NCI-H446 (cell line): ENCODE measurements at places on chromosomes 7 and 10.

DNA sequence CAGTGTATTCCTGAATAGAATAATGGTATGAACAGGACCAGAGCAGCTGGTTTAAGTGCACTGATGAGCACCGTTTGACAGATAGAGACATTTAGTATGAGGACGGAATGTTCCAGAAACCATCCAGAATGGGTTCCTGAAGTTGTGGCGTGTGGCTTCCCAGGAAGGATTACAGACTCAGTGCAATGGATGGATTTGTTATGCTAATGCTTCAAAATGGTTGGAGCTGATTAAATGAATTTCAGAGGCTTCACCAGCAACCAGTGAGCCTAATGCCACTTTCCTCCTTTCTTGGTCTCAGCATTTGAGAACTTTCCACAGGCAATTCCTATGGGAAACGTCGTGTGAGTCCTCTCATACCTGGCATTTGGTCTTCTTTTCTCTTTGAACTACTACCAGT lies 9.9 kb downstream of the GATA3 start:
- no peak for DNase-seq

GRCh38 chr10:4804465-4804864 lies 21.5 kb upstream of the AKR1E2 start:
- no peak for DNase-seq

DNA sequence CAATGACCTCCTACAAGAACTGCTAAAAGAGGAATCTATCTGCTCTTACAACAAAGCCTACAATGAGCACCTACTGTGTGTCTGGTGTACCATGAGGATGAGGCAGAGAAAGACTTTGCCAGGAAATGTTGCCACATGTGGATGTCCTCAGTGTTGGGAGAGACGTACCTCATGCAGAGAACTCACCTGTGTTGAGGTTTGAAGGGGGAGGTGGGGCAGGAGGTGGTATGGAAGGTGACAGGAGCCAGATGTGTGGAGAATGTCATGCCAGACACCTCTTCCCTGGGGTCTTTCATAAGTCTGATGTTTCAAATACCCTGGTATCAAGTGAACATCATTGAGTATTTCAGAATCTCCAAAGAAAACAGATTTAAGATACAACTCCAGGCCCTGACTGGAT lies 220.1 kb upstream of the RNF32 start:
- DNase-seq = no peak

DNA sequence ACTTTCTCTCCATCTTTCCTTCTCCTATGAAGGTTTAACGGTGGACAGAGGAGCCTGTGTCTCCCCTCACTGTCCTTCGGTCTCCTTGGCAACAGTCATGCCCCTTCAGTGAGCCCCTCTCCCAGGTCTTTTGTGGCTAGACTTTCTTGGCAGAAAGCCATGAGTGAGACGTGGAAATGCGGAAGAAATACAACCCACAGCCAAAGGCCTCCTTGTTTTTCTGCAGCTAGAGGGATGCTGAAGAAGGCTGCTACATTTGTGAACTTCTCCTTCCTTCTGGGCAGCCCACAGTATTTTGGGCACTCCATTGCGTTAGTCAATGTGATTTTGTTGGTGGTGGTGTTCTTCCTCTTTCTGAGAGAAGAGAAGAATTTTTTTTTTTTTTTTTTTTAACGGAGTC lies 333.7 kb upstream of the PODXL start:
- no peak for DNase-seq

GRCh38 chr7:139423091-139423490 lies 60.4 kb downstream of the KLRG2 start:
- no peak for DNase-seq

- no peak for DNase-seq
These were observed 332.1 kb downstream of the PHTF2 start for GRCh38 chr7:78130446-78131215.

DNA sequence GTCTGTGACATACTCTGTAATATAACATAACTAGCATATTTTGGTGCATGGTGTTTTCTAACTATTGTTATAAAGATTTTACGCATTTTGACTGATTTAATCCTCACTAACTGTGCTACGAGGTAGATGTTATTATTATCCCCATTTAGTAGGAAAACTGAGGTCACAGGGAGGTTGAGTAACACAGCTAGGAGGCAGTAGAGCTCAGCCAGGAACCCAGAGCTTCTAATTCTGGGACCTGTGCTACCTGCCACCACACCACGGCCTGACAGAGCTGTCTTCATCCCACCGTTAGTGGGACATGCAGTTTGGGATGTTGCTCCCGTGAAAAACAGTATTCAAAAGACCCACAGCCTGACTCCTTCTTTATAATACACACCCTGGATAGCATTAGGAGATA lies 962.5 kb downstream of the CNTNAP2 start:
- DNase-seq = no peak

DNA sequence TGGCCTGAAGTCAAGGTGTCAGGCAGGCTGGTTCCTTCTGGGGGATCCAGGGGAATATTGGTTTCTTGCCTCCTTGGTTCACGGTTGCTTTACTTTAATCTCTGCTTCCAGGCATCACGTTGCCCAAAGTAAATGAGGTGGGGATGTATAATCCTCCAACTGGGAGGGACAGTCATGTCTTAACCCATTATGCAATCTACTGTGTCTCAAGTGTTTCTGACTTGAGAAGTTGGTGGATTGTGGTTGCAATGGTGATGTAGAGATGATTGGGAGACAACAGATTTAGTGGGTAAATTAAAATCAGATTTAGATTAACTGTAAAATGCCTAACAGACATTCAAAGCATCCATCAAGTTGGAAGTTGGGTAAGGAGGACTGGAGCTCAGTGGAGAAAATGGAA lies 32.7 kb downstream of the TBXAS1 start:
- no peak for DNase-seq

DNA sequence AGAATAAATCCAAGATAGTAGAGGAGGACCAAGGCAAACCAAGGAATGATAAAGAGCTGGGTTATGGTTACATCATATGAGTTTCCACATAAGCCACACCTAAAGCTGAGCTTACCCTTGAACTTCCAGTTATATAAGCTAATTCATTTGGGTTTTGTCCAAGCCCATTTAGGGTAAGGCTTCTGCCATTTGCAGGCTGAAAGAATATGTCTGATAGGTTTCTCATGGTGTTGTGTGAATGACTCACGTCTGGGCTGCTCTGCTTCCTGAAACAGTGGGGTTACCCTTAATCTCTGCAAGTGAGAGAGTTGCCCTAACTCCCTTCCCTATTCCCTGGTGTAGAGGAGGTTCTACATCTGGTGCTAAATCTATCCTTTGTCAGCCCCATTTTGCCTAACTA lies 60.8 kb downstream of the PTTG1IP2 start:
- DNase-seq = no peak

DNA sequence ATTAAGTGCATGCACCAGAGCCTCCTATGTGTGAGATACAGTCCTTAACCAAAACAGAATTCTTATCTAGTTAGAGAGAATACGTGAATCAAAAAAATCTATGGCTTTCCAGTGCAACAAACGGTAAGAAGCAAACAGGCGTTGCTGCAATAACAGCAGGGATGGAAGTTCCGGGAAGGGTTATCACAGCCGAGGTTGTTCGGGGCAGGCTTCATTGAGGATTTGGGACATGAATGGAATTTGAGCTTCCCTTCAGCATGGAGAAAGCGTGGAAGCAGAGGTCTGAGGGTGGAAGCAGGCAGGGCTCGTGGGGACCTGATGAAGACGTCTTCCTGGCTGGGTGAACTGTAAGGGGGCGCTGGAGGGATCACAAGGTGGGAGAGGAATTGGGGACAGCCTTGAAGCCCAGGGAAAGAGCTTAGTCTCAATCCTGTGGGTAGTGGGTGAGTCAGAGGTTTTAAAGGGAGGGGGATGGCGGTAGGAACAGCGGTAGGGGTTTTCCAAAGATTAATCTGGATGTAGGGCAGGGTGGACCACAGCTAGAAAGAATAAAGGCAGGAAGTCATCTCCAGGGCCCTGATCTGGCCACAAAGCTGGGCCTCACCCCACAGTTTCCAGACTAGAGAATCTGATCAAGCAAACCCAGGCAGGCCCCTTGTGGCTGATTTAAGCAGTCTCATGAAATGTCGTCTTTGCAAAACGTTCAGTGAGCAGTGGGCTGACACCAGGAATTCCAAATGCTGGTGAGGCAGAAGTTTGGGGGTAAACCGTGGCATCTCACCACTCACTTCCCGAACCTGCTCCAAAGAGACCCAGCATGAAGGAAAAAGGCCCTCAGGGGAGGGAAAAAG lies 65.1 kb downstream of the CALML3 start:
- no peak for DNase-seq

- no peak for DNase-seq
These were observed at the start of gene DGKI for GRCh38 chr7:137846827-137847567. DGKI (minus strand) TSS chr7:137846974.

- DNase-seq = peak; percentile 79
These were observed at the start of gene MICALL2 for GRCh38 chr7:1458683-1459511. MICALL2 (minus strand) TSS chr7:1459470; CDS start chr7:1459326, 144 bp downstream.

- DNase-seq = no peak
These were observed 66.1 kb downstream of the MTPN start for GRCh38 chr7:135911099-135911498.

GRCh38 chr7:41241641-41242040 lies 461.2 kb downstream of the INHBA start:
- DNase-seq = no peak

- no peak for DNase-seq
These were observed 3.4 kb downstream of the DNMBP start for GRCh38 chr10:100006243-100006886.

DNA sequence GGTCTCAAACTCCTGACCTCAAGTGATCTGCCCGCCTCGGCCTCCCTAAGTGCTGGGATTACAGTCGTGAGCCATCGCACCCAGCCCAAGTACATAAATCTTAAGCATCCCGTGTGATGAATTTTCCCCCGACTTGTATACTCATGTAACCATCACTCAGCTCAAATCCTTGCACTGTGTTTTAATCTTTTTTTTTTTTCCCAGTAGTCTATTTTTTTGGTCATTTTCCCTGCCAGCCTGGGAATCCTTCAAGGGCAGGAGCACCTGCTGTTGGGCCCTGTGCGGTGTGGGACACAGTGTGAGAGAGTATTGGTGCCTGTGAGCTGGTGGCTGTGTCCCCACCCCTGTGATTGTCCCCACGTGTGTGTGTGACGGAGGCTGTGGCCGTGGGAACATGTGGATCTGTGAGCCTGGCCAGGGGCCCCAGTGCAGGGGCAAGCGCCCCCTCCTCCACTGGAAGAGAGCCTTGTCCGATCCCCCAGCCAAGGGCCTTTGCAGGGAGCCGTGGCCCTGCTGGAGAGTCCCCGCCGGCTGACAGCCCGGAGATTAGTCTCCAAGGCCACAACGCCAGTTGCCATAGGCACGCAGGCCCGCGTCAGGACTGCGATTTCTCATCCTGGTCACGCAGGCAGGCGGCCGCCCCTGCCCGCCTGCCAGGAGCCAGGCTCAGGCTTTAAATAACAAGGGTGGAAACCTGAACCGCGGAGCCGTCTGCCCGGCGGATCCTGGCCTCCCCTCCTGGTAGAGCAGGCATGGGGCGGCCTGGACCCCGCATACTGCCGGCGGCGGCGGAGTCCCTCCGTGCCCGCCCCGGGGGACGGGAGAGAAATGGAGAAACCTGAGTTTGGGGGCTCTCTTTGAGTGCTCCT lies 26.5 kb downstream of the GTF2IRD1 start:
- DNase-seq = no peak

DNA sequence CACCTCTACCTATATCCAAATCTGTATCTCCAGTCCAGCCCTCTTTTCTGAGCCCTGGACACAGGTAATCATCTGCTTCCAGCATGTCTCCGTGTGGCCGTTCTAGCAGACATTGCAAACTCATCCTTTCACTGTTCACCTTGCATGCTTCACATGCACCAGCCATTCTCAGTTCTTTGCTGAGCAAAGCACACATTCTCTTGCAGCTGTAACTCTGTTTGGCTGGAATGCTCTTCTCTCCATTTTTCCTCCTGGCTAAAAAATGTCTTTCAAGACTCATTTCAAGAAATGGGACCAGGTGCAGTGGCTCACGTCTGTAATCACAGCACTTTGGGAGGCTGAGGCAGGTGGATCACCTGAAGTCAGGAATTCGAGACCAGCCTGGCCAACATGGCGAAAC lies 40.3 kb upstream of the NRF1 start:
- no peak for DNase-seq

DNA sequence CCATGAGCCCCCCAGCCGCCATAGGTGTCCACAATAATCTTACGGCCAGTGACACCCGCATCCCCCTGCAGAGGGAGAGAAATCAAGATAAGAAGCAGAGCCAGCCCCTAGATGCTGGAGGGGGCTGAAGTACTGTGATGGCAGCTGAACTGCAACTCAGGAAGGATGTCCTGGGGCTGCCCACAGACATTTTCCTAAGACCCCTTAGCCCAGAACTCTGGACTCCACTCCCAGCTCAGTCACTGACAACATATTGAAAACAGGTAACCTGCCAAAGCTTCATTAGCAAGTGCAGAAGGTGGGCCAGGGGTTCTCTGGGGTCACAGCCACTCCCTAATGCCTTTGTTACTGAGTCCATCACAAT lies 14.3 kb downstream of the MAT1A start:
- no peak for DNase-seq

GRCh38 chr10:103510791-103511752 lies 17.6 kb downstream of the NEURL1 start:
- DNase-seq = no peak

- DNase-seq = no peak
These were observed 457.1 kb downstream of the TYW1 start for GRCh38 chr7:67453580-67454380.

DNA sequence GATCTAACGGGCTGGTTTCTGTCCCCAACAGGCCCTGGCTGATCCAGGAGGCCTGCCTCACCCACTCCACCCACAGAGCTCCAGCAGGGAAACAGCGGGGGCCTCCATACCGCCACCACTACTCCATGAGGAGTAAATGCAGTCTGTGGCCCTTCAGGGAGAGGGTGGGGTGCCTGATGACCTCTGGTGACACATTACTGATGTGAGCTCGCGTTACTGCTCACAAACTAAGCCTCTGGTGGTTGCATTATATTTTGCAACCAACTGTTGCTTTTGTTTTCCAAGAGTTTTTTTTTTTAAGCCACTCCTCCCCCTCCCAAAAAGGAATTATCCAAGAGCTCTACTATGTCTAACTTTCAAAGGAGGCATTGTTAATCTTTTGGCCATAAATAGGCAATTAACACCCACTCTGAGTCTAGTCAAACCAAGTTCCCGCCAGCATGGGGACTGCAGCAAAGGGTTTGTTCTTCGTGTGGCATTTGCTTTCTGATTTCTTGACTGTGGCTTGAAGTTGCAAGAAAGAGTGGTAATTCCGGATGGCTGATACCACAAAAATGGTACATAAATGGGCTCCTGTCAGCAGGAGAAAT lies 72.6 kb downstream of the FAM53B start:
- no peak for DNase-seq

DNA sequence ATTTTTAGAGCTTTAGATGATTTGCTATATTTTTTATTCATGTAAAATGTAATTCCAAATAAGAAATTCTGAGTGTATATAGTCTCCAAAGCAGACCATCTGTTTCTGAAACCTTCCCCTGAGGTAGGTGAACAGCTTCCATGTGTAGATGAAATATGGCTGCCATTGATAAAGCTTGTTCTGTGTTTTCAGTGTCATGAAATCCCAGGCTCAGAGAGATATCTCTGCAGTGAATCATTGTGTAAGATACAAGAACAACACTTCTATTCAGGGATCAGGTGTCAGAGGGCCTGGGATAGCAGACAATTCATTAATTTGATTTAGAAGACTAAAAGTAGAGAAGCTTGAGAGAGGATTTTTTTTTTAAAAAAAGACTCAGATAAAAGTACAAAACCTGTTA lies 29.1 kb downstream of the ACTA2 start:
- DNase-seq = no peak

GRCh38 chr10:48464871-48465736 lies 139.8 kb downstream of the ARHGAP22 start:
- DNase-seq = peak; percentile 83

- DNase-seq = no peak
These were observed 18.3 kb upstream of the BHLHA15 start for GRCh38 chr7:98192781-98193457.

- peak; percentile 18 for DNase-seq
These were observed 10.4 kb upstream of the LMBR1 start for GRCh38 chr7:156903232-156903909.
